Neural crest cell (in vitro differentiated cells): ENCODE measurements at places on chromosomes 7 and 10.
A peak's percentile ranks its signal among the peaks of the same experiment; 100 is the strongest.

DNA sequence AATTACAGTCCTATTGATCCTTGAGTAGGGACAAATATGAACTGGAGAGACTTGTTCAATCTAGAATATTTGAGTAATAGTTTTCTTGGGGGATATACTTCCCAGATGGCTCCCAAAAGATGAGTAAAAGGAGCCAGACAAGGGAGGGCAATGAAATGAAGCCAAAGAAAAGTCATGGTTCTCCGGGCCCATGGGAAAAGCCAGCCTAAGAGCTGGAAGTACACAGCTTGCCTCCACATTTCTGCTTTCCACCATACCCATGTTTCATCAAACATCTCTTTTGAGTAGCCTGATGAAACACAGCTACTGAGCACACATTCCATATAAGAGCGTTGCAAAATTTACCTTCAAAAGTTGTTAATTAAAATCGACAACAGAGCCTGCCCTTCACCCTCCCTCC is 535.0 kb upstream of the FZD8 start:
- DNase-seq, result no peak

DNA sequence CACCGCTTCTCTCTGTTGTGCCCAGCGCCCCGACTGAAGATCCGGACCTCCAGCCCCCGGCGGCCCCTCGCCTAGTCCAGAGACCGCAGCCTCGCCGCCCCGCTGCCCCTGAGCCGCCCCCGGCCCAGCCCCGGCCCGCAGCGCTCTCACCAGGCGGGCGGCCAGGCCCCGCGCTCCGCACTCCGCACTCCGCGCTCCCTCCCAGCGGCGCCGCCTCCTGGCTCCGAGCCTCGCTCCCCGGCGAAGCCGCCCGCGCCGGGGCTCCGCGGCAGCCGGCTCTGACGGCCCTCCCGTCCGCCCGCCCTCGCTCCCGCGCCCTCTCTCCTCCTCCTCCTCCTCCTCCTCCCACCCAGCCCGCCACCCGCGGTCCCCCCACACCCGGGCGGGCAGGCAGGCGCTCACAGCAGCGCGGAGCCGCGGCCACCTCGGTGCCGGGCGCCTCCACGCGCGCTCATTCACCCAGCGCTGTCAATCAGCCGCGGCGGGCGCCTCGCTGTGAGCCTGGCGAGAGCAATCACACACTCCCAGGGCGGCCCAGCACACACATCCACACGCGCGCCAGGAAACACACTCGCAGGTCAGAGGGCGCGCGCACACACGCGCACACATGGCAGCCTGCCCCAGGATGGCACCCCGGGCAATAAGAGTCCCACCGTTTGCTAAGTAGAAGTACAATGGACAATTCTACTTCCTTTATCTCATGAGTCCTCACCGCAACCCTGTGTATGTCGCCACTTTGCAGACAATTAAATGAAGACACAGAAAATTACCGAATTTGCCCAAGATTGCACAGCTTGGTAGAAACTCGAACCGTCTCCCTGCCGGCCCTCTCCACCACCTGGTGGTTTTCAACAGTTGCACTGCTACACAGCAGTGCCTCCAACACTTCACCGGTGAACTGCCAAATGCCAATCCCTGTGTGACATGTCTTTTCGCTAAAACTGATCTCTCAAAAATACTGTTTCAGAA is at the start of gene PRRT4:
Gene PRRT4 (minus strand): TSS at position 280 of the 969 bp plus-strand sequence.
- peak; percentile 38 for DNase-seq

GRCh38 chr7:27611059-27611458 is 51.6 kb downstream of the HIBADH start:
- DNase-seq, result no peak

GRCh38 chr7:17229228-17229627 is 69.2 kb upstream of the AHR start:
- DNase-seq, result no peak

DNA sequence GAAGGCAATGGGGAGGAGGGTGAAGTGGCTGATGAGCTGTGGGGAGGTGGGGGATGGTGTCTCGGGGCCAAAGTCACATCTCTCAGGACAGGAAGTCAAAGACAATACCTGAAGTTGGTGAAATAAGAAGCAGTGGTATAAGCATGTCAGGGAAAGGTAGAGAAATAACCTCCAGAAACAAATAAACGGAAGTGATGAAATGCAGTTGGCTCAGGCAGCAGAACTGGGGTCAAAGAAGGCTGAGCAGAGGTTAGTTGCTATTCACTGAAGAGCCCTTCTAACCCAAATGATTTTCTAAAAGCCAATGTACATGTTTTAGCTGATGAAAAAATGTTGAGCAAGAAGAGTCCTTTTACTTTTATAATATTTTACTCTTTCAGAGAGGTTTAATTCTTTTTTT is 78.6 kb upstream of the ADRB1 start:
- no peak for DNase-seq

DNA sequence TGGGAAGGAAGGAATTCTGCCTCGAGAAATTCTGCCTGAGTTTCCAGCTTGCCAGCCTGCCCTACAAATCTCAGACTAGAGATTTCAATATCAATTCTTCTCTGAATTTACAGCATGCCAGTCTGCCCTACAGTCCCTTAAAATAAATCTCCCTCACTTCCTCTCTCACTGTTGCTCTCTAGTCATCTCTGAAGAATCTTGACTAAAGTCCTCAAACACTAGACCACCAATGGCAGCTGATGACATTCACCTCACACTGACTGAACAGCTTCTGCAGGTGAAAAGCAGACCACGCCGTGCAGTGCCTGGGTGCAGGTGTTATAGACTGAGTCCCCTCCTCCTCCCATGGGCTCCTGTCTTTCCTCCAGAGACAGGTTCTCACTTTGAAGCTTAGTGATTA is 30.4 kb downstream of the PPP1R3C start:
- no peak for DNase-seq

- no peak for DNase-seq
Measured at GRCh38 chr7:99244939-99245338, 27.7 kb upstream of the MYH16 start.

DNA sequence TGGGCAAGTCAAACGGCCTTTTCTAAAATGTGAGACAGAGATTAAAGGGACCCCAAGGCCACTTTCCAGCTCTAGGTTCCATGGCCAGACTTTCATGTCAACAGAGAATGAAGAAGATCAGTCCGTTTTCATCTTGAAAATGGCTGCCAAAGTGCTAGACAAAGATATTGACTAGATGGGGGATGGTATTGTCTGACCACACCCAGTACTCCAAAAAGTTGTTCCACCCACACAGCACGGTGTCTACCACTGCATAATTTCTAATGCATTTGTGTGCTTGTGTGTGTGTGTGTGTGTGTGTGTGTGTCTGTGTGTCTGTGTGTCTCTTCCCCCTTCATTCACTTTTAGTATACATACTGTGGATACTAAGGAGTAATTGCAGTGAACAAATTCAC is 1.3 kb downstream of the COL1A2 start:
- no peak for DNase-seq

GRCh38 chr7:26862834-26863233 is 1.6 kb downstream of the SKAP2 start:
- DNase-seq, result no peak

- DNase-seq, result no peak
Measured at GRCh38 chr10:103491729-103492364, 1.7 kb upstream of the NEURL1 start.

DNA sequence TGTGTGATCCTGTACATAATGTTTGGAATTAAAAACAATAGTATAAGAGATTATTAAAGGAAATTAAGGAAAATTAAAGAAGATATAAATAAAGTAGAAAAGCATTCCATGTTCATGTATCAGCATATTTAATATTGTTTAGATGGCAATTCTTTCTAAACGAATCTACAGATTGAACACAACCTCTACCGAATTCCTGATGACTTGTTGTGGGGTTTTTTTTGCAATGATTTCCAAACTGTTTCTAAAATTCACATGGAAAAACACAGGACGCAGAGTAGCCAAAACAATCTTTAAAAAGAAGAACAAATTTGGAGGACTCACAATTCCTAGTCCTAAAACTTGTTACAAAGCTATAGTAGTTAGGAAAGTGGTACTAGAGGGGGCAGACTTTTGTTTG is 573.4 kb upstream of the IGFBP3 start:
- DNase-seq, result no peak

GRCh38 chr10:11783558-11783865 is 39.6 kb upstream of the PROSER2 start:
- no peak for DNase-seq

DNA sequence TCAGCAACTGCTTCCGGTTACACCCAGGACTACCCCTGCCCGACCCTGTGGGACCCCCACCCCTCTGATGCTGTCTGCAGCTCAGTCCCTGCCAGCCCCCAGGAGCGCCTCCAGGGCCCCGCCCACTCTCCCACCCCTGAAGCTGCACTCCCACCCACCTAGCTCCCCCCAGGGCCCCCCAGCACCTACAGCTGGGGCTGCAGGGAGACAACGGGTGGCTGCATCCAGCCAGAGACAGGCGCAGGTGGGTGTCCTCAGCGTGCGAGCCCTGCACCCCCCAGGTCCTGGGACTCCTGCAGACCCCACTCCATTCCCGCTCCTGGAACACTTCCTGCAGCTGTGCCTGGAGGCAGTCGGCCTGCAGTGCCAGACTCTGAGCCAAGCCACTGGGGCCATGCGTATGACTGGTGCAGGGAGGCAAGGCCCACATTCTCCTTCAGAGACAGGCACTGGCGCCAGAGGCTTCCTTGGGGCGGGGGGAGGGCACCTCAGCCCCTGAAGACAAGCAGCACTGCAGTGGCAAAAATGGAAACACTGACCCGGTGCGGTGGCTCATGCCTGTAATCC is 6.1 kb downstream of the CYP2W1 start:
- no peak for DNase-seq

GRCh38 chr10:130713135-130713534 is 576.9 kb downstream of the GLRX3 start:
- no peak for DNase-seq

- no peak for DNase-seq
Measured at GRCh38 chr10:69899727-69900595, 98.3 kb downstream of the COL13A1 start.

DNA sequence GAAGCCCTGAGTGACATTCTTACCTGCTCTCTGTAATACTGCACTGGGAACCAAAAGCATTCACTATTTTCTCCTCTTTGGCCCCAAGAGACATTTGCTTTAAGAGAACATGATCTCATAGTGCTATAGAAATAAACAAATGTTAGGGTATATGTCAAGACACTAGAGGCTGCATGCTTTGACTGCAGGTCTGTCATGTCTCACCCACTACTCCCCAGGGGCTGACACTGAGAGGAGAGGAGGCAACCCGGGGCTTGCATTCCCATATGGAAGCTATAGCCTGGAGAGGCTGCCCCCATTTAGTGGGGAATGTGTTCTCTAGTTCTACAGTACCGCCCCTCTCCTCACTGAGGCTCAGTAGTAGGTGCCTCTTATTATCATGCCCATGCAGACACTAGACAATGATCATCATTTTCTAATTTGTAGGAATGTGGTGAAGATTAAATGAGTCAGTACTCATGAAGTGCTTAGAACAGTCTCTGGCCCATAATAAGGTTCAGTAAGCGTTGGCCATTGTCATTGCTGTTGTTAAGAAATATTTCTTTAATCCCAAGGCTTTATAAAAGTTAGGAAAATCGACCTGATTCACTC is 4.9 kb upstream of the SLF2 start:
- no peak for DNase-seq

- DNase-seq, result no peak
Measured at GRCh38 chr10:78567680-78568455, 500.9 kb upstream of the ZMIZ1 start.

- no peak for DNase-seq
Measured at GRCh38 chr10:129101232-129101980, 365.6 kb upstream of the MGMT start.

- no peak for DNase-seq
Measured at GRCh38 chr10:86285136-86285790, 81.3 kb downstream of the GRID1 start.
